ENCODE measurements at places on chromosomes 2 and 18.

DNA sequence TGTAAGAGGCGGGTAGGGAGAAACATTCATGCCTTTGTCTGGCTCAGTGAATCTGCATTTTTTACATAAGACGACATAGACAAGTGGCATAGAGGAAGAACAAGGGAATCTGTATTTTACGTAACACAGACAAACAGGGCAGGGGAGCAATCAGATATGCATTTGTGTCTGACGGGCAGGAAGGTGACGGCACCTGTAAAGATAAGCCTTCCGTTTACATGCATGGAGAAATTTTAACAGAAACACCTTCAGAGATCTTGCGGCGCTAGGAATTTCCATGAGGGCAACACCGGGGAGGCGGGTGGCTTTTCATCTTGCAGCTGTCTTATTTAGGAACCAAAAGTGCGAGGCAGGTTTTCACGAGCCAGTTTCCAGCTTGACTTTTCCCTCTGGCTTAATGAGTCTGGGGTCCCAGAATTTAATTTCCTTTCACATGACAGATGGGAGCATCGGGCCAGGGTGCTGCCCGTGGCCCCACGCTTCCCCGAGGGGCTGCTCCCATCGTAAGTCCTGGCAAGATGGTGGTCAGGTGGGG, 42.6 kb downstream of the RTP5 start:
- DNase-seq: no peak

GRCh38 chr2:66080127-66080526, 354.8 kb upstream of the MEIS1 start:
- no peak for DNase-seq

DNA sequence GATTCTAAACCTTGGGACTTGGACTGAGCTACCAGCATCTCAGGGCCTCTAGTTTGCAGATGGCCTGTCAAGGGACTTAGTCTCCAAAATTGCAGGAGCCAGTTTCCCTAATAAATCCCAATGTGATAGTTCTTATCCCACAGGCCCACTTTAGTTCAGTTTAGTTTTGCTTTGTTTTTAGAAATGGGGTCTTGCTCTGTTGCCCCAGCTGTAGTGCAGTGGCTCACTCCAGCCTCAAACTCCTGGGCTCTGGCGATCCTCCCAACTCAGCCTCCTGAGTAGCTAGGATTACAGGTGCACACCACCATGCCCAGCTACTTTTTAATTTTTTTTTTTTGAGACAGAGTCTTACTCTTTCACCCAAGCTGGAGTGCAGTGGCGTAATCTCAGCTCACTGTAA, 2.6 kb upstream of the SF3B1 start:
- no peak for DNase-seq

DNA sequence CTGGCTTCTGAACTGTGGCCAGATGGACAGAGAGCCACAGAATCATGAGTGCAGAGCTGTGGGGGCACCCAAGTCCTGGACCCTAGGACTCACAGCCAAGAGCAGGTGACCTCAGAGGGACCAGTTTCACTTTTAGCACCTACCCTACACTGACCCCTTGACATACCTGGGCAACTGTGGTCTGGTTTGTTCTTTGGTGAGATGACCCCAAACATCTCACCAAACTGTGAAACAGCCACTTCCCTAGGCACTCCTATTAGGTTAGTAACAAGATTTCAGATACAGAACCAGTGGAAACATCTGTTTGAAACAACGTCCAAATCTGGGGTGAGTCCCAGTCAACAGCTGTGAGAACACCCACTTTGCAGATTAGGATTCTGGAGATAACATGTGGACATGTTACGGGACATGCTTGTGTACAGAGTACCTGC, 1.9 kb upstream of the ZFP36L2 start:
- DNase-seq: no peak

GRCh38 chr2:55084641-55085040, 34.4 kb upstream of the RTN4 start:
- DNase-seq: no peak

- no peak for DNase-seq
These were observed 20.0 kb upstream of the CAVIN2 start for GRCh38 chr2:191866675-191867506.

Data from anterior cingulate cortex (tissue), 58 donors.